ENCODE measurements at places on chromosomes 6 and 20.

DNA sequence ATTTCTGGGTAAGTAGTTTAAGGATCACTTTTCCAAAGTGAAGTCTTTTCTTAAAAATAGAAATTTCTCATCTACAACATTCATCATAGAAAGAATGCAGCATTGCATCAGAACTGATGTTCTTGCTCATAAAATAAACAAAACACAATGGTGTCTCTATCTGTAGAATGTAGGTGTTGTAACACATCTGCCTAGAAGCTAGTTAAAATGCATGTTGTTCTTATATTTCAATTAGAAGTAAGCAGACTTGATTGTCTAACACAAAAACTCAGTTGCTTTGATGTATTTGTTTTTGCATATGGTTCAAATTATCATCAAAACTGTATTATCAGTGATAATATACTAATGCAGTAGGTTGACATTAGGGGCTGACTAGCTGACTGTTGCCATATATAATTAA is 654.7 kb upstream of the FLRT3 start:
- DNase-seq: no peak

DNA sequence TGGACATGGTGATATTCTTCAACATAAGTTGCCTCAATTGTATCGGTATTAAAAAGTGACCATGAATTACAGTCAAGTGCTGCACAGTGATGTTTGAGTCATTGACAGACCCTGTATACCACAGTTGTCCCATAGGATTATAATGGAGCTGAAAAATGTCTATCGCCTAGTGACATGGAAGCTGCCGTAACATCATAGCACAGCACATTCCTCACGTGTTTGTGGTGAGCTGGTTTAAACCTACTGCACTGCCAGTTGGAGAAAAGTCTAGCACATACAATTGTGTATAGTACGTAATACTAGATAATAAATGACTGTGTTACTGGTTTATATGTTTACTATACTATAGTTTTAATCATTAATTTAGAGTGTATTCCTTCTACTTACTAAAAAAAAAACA is 150.2 kb downstream of the CDH26 start:
- no peak for DNase-seq

DNA sequence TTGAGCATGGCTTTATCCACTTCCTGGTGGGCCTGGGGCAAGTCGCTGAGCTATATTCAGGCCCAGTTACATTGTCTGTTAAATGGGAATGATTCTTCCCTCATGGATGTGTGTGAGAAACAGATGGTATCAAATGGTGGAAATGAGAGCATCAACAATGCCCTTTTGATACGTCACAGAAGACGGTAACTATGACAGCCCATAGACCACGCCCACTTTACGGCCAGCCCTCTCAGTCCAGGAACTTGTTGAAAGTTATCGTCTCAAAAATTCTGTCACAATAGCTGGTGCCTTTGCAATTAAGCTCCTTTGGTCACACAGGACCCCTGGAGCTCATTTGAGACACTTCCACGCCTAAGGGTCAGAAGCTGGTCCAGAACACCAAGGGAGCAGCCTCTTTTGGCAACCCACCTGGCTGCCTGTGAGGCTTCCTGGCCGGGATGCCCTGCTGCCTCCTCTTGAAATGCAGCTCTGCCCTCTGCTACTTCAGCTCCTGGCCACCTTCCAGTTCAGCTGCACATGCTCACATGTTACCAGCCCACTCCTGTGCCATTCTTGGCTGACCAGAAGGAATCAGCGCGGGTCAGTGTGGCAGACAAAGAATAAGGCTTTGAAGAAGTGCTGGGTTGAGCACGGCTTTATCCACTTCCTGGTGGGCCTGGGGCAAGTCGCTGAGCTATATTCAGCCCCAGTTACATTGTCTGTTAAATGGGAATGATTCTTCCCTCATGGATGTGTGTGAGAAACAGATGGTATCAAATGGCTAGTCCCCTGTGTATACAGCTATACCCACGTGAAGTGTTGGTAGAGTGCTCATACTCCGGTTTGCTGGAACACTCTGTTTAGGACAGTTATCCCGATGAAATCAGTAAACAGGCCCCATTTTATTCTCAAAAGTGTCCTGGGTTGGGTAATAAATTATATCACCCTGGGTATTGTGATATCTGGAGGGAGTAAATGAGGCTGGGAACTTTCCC is 199.2 kb upstream of the SUPT3H start:
- DNase-seq: no peak

DNA sequence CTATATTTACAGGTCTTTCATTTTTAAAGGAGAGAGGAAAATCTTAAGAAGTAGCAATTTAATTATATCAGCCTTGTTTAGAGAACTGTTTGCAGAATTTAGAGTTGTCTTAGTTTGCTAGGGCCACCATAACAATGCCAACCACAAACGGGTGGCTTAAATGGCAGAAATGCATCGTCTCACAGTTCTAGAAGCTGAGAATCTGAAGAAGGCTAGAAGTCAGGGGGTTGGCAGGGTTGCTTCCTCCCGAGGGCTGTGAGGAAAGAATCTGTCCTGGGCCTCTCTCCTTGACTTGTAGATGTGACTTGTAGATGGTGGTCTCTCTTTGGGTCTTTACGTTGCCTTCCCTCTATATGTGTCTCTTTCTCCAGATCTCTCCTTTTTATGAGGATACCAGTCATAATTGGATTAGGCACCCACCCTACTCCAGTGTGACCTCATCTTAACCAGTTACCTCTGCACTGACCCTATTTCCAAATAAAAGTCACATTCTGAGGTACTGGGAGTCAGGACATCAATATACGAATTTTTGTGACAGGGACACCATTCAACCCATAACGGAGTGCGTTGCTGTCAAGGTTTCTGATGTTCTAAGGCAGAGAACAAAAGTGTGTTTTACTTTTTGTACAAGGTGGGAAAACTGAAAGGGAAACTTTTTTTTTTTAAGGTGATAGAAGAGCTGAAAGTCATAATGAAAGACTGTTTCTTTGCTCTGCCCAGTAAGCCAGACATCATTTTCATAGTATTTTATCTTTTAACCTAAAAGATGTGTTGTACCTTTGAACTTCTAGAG is 84.4 kb downstream of the SAMD3 start:
- no peak for DNase-seq

DNA sequence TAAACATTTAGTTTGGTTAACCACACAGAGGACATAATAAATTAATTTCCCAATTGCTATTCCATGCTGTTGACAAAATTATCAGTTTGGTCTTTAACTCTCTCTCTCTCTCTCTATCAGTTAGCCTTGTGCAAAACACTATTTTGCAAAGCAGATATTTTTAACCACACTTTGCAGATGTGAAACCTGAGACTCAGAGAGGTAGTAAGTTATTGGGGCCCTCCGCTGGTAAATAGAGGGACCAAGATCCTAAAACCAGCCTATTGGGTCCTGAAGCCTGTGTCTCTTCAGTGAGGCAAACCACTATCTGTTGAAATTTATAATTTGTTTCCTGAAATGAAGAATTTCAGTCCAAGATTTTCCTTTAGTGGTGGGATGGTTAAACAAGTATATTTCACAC is 231.0 kb downstream of the SOD2 start:
- DNase-seq: no peak

- DNase-seq: no peak
Measured at GRCh38 chr6:30206152-30206551, 7.1 kb downstream of the TRIM26 start.

- no peak for DNase-seq
Measured at GRCh38 chr6:23526526-23526925, 599.5 kb upstream of the NRSN1 start.

GRCh38 chr6:38134704-38135088 is 315.2 kb downstream of the ZFAND3 start:
- no peak for DNase-seq

GRCh38 chr6:75090576-75090975 is 115.3 kb downstream of the COL12A1 start:
- DNase-seq: no peak

DNA sequence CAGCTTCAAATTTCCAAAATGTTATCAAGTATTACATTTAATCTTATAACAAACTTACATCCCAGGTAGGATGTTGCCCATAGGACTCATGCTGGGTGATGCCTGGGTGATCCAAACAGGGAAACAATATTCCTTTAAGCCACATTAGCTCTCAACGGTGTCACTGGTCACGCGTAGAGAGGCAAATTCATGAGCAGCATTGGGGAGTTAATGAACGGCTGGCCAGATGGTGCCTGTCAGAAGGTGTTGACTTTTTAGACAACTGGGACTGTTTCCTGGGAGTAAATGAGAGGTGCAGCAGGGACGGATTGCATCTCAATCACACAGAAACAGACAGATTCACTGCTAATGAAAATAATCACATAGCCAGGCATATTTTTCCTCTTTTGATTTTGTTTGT is 83.3 kb upstream of the ID4 start:
- DNase-seq: no peak

DNA sequence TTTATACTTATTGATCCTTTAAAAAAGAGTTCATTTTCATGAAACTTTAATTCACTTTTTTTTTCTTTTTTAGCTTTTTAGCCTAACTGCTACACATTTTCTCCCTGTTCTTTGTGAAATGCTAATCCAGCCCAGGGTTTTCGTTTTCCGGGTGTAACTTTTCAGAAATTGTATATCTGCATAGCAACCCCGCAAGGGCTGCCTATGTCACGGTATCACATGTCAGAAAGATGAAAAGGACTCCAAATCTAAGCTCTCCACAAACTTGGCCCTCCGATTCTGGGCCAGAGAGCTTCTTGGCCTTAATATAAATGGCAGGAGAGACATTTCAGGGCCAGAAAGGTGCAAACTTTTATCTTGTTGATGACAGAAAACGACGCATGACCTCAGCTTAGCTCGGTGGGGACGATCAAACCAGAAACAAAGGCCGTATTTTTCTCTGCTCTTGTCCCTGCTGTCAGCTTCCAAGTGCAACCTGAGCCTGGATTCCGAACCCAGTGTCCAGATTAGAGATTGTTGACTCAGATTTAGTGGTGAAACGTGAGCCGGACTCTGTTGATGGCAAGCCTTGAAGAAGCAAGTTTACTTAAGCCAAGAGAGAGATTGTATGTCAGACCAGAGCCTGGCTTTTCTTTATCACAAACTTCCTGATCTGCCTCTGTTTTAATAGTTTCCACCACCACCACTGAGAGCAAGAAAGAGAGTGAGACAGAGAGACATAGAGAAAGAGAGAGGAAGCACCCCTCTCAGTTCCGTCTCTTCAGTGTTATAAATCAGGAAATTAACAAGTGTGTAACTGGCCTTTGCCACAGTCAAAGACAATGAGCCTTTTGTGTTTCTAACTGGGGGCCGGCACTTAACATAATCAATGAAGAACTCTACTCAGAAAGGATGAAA is 157.8 kb downstream of the SCML4 start:
- DNase-seq: no peak

GRCh38 chr6:163679753-163680152 is 265.2 kb downstream of the QKI start:
- no peak for DNase-seq

GRCh38 chr20:46962452-46963195 is 68.0 kb downstream of the EYA2 start:
- no peak for DNase-seq

- DNase-seq: no peak
Measured at GRCh38 chr6:147022041-147022440, 182.2 kb upstream of the STXBP5 start.

- no peak for DNase-seq
Measured at GRCh38 chr6:95658886-95659285, 81.6 kb downstream of the MANEA start.

GRCh38 chr6:20952699-20953474 is 418.6 kb downstream of the CDKAL1 start:
- no peak for DNase-seq

GRCh38 chr6:125957845-125958244 is 1.3 kb downstream of the HINT3 start:
- no peak for DNase-seq

DNA sequence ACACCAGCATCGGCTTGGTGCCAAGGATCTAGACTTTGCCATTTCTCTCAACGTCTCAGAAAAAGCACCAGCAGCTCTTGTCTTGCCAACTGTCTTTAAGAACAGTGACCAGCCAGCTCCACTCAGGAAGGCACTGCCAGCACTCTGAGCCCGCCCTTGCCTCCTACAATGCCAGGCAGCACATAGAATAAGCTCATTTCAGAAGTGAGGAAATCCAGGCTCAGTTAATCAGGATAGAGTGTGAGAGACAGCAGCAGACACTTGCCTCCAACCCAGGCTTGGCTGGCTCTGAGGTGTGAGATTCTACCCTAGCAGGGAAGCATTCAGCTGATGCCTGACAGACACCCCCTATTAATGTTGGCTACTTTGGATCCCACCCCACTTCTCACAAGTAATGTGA is 4.3 kb upstream of the SYNDIG1 start:
- no peak for DNase-seq

GRCh38 chr20:62856931-62857619 is 4.5 kb downstream of the TCFL5 start:
- no peak for DNase-seq

DNA sequence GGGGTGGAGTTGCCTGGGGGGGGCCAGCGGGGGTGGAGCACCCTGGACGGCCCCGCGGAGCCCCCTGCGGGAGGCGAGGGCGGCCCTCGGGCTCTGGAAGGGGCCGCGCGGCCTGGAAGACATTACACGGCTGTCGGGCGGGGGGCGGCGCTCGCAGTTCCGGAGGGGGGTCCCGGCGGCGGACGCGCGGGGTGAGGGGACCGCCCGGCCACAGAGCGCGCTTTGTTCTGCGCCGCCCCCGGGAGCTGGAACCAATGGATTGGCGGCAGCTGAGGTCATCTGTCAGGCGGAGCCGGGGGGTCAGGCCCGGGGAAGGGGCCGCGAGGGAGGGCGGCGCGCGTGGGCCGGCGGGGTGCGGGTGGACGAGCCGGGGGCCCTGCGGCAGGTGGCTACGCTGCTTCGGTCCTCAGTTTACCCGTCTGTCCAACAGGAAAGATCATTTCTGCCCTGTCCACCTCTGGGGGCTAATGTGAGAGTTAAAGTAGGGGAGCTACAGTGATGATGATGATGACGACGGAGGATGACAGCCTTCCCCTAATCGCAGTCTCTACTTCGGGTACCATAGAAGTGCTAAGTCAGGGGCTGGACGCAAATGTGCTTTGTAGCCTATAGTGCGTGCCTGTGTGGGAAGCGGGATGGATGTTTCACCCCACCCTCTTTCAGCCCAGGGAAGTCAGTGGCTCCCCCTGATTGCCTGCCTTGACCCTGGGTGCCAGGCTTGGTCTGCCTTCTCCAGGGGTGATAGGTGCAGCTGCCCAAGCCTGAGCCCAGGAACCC is 10.4 kb downstream of the SRXN1 start:
- no peak for DNase-seq

GRCh38 chr6:24614043-24614420 is 32.0 kb downstream of the KIAA0319 start:
- no peak for DNase-seq

- DNase-seq: no peak
Measured at GRCh38 chr6:55069132-55069781, 105.1 kb upstream of the HCRTR2 start.

- DNase-seq: no peak
Measured at GRCh38 chr6:46626228-46626909, 26.2 kb downstream of the CYP39A1 start.

DNA sequence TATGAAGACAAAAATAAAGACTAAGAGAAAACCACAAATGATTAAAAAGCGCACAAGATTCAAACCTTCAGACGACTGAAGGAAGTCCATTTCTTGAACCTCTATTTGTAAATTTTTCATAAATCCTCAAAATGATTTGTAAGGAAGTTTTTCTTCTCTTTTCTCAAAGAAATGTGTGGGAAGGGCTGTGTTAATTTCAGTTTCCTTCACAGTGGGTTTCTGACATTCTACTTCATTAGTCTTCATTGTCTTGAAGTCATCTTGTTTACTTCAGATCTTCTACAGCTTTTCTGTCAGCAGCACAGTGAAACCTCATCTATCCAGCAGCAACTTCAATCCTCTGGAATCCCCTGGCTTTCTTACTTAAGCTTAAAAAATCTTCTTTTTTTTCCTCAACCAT is 87.6 kb upstream of the MYLIP start:
- no peak for DNase-seq
